ENCODE measurements at places on chromosomes 16 and 17. TPM values are rescaled to one million over a fixed set of nuclear protein-coding genes. Genes with fewer than 3 reads are reported as not detected.

DNA sequence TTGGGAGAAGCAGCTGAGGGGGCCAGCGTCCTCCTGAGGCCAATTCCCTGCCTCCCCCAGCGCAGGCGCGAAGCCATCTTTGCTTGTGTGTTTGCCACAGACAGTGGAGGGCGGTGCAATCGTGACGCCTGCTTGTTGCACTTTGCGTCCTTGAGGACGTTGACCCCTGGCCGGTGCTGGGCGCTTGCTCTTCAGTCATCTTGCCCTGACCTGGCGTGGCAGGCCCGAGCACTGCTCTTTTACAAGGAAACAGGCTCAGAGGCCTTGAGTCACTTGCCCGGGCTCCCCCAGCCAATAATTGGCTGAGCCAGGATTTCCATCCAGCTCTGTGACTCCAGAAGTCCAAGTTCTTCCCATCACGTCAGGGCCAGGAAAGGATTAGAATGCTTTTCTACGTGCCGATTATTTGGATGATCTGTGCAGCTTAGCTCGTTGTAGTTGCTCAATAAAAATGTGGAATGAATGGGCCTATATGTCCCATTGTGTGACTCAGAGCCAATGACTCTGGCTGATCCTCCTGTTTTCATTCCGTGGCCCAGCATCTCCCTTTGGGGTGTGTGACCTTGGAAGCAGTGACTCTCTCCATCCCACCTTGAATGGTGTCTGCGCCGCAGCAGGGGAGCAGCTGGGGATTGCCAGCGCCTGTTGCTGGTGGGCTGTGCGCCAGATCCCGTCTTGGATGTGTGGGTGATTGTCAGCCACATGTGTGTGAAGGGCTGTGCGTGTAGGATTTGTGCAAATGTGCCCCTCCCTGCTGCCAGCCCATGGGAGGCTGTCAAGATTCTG is 214.1 kb downstream of the SEC14L1 start:
- peak overlapping the region; percentile 8 for H3K27ac ChIP-seq
- no peak overlapping the region for H3K4me3 ChIP-seq
- DNase-seq = no peak
- H3K36me3 ChIP-seq = no peaks in the 10 kb centered on the region

The CES5A gene
- not detected for total RNA-seq

DNA sequence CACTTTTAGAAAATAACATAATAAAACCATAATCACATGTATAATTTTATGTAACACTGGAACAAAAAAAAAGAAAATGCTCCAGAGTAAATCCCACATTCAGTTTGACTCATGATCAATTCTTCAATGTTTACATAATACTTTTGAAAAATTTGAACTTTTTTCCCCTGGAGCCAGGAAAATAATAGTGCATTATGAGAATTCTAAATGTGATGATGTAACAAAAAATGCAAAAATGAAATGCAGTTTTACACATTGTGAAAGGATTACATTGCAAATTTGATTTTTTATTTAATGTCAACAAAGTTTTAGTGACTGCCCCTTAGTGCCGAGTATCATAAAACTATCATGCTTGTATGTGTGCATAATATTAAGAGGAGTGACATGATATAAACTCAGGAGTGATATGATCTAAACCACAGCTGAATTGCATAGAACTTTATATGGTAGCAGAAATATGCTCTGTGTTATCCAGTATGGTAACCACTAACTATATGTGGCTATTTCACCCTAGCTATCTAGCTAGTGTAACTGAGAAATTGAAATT is 238.2 kb downstream of the CDH8 start:
- no peaks in the 10 kb centered on the region for H3K36me3 ChIP-seq
- no peak for DNase-seq
- H3K4me3 ChIP-seq = no peak overlapping the region
- H3K27me3 ChIP-seq = no peaks in the 10 kb centered on the region

The PRAC2 gene
- not detected for total RNA-seq

- H3K36me3 ChIP-seq = no peaks in the 10 kb centered on the region
- no peaks in the 10 kb centered on the region for H3K4me1 ChIP-seq
- no peak overlapping the region for H3K27ac ChIP-seq
- DNase-seq = no peak
- peaks cover 46% of the 10 kb centered on the region for H3K27me3 ChIP-seq
Measured at GRCh38 chr16:86959729-86960128, 357.5 kb downstream of the C16orf95 start.

GRCh38 chr17:69223809-69224208 is 4.8 kb downstream of the ABCA10 start:
- no peaks in the 10 kb centered on the region for H3K27me3 ChIP-seq
- no peak for DNase-seq
- no peak overlapping the region for H3K4me3 ChIP-seq
- peaks cover 7% of the 10 kb centered on the region for H3K36me3 ChIP-seq

The RAMP2 gene
- total RNA-seq = 127 TPM

The PTX4 gene
- total RNA-seq = not detected
